ENCODE measurements at places on chromosomes 5 and 9. TPM values are rescaled to one million over a fixed set of nuclear protein-coding genes. Genes with fewer than 3 reads are reported as not detected.

DNA sequence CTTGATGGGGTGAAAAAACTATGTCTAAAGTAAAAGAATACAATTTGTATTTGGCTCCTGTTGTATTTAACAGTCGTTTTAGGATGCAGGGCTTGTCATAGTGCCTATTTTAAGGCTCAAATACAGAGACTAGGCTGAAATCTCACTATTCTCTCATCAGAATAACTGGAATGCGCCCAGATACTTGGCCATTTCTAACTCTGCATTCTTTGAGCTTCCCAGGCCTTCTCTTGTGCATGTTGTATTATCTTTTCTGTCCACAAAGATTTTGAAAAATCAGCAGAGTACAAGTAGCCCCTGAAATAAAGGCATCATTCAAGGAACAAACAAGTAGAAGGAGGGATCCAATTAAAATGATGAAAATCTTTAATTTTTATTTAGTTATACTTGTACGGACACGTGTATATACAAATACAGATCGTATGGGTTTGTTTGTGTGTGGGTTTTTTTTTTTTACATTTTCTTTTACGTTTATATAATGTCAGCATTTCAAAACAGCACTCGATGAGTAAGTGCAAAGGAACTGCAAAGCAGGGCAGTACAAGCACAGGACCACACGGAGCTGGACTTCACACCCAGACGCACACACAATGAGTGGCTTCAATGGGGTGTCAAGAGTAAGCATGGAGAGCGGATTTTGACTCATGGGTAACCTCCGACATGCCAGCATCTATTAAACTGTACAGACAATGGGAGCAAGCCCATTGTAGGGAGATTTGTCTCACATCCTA lies 294.0 kb downstream of the EFNA5 start:
- DNase-seq = no peak

DNA sequence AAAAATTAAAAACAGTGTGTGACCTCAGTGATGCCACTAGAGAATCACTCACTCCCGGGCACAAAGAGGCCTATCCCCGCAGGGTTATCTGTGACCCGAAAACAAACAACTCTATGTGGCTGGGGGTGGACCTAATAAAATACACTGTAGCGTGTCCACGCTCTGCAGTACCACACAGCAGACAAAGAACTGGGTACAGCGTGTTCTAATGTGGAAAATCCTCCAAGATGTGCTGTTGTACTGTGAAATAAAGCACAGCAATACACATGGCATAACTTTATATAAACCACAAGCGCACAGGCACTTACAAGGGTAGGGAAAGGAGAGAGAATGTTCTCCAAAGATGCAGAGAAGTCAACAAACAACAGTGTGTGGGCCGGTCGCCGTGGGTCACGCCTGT lies 8.1 kb upstream of the SLC34A1 start:
- no peak for DNase-seq

- DNase-seq = no peak
Measured at GRCh38 chr5:94157704-94158539, 416.5 kb upstream of the POU5F2 start.

GRCh38 chr9:93303258-93303771 lies 119.4 kb downstream of the WNK2 start:
- DNase-seq = no peak

- peak; percentile 70 for DNase-seq
Measured at GRCh38 chr9:72579190-72579589, 57.8 kb downstream of the TMC1 start.

GRCh38 chr5:91144491-91145332 lies 238.4 kb downstream of the ARRDC3 start:
- DNase-seq = no peak

- no peak for DNase-seq
Measured at GRCh38 chr5:164234321-164234720, 728.9 kb downstream of the MAT2B start.

DNA sequence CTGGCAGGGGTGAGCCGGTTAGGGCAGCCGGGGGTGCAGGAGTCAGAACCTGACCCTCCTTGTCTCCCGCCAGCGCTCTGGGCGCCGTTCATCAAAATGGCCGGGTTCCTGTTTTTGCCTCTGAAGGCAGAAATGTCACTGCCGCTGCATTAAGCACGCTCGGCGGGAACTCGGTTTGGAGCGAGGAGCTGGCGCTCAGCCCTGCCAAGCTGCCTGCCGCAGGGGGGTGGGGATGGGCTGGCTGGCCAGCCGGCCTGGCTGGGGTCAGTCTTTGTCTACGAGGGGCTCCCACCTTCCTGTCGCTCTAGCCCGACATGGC lies 63.7 kb downstream of the CXXC5 start:
- DNase-seq = no peak

GRCh38 chr5:114223866-114224265 lies 138.0 kb upstream of the KCNN2 start:
- DNase-seq = peak; percentile 6

DNA sequence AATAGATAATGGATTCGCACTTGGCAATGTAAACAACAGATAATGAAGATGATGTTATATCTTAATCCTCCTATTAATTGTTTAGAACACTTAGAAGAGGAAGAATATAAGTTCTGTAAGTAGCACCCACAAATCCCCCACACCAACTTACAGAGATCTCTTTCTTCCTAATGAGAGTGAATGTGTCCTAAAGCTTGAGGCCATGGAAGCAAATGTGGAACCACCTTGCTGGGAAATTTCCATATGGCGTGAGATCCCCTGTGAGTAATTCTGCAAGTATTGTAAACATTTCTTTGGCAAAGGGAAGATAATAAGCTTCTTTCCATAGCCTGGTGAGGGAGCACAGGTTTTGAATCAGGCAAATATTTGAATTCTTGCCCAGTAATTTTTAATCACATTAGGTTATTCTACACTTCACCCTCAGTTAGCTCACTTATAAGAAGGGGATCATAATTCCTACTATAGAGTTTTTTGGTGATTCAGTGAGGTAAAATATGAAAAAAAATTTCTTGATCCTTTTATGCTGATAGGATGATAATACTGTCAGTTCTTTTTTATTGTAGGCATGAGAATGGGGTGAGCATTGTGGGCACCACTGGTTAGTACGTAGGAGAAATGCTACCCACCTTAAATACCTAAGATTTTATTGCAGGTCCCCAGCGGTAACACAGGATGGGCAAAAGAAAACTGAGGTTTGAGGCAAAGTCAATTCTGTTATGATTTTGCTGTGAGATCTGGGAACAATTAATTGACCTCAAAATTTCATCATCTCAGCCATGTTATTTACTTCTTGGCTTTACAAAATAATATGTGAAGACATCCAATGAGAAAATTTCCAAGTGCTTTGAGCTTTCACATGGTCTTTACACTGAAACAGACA lies 574.8 kb downstream of the PSAT1 start:
- DNase-seq = peak; percentile 90

DNA sequence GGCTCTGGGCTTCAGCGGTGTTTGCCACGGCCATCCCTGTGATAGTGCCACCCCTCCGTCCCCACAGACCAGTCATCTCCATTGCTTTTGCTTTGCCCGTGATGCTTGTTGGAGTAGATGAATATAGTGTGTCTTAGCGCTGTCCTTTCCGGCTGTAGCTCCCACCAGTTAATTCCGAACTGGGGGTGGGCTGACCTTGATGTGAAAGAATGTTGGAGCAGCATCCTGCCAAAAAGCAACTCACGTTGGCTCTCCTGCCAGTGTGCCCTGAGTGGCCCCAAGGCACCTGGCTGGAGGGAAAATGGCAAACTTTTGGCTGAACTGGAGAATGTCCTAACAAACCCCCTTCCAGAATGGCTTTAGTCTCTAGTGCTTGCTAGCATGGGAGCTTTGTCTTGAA lies 20.0 kb downstream of the CLTA start:
- DNase-seq = no peak

GRCh38 chr9:77729177-77729576 lies 81.1 kb upstream of the GNA14 start:
- no peak for DNase-seq

DNA sequence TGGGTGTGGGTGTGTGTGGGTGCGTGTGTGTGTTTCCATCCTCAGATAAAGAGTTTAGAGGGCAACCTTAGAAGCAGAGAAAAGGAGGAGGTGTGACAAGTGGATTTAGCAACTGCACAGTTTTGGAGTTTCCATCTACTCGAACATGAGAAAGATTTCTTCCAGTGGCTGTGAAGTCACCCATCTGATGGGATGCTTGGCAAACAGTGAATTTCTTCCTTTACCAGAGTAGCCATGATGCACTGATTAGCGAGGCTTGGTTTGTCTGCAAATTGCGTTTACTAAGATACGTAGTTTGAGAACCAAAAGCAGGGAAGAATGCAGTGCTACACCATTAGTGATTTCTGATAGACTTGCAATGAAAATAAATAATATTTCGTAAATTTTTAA lies 791 bp upstream of the STARD4 start:
- DNase-seq = peak; percentile 62

- peak; percentile 32 for DNase-seq
Measured at GRCh38 chr9:131475956-131476776, 26.6 kb upstream of the POMT1 start.

DNA sequence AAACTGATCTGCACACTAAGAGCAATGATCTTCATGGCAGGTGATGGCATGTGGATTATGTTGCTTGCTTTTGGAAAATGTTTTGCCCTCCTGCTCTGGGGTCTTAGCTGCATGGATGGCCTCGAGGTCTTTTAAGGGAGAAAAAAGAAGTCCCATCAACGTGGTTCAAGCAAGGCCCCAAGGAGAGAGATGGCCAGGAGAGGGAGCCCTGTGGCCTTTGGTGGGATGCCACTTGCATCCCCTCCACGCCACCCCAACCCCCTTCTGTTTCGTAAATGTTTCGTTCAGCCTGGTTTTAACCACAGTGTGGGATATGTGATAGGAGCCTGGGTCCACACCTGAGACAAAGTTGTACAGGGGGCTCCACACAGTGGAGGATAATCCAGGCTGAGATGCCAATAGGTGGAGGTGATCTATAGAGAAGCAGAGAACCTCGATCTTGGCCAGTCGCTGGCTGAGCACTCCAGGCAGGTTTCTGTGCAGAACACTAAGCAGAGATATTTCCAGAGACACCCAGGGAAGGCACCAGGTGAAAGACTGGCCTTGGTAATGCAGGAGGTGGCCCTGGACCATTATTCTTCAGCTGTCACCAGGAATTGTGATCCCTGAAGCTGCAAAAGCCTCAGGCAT lies 25.8 kb upstream of the FRRS1L start:
- DNase-seq = peak; percentile 34

DNA sequence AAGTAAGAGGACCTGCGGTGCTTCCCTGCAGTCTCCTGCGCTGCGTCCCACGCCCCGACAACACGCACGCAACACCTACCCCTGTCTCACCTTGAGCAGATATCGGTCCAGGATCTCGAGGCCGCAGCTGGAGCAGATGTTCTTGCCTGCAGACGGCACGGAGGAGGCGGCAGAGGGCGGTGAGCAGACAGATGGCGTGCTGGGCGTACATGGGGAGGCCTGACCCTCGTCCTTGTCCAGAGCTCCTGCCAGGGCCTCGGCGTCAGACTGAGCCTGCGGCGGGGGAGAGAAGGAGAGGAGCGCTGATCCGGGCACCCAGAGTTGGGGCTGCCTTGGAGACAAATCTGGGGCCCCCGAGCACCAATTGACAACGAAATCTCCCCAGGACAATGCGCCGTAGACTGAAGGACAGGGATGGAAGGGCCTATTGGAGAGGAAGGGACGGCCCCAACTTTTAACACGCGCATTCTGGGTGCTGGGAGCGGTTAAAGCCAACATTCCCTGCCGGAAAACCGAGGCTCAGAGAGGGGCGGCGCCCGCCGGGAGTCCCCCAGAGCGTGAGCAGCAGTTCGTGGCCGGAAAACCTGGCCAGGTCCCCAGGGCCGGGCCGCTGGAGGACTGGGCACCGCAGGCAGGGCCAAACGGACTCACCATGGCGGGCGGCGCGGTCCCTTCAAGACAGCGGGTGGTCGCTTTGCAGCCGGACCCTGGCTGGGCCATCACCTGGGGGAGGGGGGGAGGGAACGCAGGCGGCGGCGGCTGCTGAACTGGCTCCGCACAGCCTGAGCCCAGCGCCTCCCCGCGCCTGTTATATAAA lies 1.8 kb downstream of the LHX6 start:
- no peak for DNase-seq

The CD14 gene
- total RNA-seq = 6.1 TPM

The PCDHGA4 gene
- total RNA-seq = 13.9 TPM

The TAF11L7 gene
- total RNA-seq = not detected

The SLC6A19 gene
- total RNA-seq = not detected

The TAS2R1 gene
- total RNA-seq = not detected

The NPR3 gene
- total RNA-seq = 97.0 TPM

The KIF20A gene
- 26.0 TPM for total RNA-seq

The MAMDC2 gene
- total RNA-seq = not detected

The KIAA1958 gene
- 7.7 TPM for total RNA-seq

Measured in GM23248 (cell line).